ENCODE measurements at places on chromosomes 4 and X.

DNA sequence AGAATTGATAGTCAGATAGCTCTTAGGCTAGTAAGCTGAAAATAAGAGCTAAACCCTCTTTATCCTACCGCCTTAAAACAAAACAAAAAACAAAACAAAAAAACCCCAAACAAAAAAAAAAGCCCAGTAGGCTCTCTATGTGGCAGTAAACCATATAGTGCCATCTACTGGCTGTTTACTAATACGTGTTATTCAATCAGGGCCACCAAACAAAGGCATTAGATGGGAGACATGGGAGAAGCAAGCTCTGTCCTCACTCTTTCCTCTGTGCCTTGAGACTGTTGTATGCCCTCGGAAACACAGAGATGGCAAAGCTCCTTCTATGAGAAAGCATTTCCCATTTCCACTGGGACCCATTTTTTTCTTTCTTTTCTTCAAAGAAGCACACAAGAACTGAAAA, 148.8 kb upstream of the MID1 start:
- no peak for DNase-seq

GRCh38 chrX:129227366-129227765, 295.9 kb downstream of the SMARCA1 start:
- DNase-seq: no peak

GRCh38 chr4:177070533-177071058, 239.1 kb upstream of the NEIL3 start:
- no peak for DNase-seq

DNA sequence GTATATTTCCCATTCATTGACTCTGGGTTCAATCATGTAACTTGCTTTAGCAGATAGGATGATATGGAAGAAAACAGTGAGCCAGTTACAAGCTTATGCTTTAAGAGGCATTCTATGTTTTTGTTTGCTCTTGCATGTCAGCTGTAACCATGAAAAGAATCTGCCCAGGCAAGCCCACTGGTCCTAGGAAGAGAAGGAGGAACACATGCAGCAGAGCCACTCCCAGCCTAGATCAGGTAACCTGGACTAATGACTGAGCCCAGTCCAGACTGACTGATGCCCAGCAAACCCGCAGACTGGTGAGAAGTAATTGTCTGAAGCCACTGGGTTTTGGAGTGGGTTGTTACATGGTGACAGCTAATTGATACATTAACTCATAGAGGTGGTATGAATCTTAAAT, 167.9 kb downstream of the COL4A6 start:
- no peak for DNase-seq

DNA sequence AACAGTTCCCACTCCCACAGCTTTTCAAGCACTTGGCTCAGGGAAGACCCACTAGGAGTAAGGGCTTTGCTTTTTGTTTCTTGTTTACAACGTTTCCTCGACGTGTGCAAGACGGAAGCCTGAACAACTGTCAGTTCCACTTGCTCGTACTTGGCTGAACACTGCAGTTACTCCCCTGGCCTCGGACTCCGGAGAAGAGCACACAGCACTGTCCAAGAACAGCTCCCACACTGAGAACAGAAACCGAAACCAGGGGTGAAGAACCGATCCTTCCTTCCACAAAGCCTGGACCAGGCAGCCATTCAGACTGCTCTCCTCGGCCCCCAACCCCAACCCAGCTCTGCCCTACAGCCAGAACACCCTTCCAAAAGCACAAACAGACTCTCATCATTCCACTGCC, 25.5 kb downstream of the IRF2 start:
- no peak for DNase-seq

- DNase-seq: no peak
Observed at GRCh38 chr4:114980932-114981708, 132.3 kb downstream of the NDST4 start.

DNA sequence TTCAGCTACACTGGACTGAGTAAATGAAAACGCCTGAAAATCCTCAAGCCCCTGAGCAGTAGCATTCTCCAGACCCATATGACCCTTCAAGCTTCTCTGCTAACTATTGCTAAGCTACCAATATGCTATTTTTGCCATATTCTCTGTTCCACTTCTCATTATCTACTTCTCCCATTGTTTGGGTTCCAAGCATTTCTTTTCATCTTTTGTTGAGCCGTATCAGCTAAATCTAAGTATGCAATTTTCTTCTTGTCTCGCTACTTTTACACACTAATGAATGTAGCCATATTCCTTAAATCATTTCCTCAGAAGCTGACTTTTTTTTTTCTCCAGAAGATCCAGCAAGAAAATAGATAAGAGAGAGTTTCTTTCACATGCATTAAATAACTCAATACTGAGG, 128.4 kb downstream of the AGTR2 start:
- no peak for DNase-seq

GRCh38 chr4:68907788-68908700, 43.6 kb downstream of the UGT2A3 start:
- DNase-seq: no peak

GRCh38 chr4:68299492-68300457, 50.1 kb downstream of the YTHDC1 start:
- DNase-seq: no peak

- no peak for DNase-seq
Observed at GRCh38 chrX:16462912-16463311, 187.0 kb upstream of the S100G start.

GRCh38 chrX:136608295-136608933, 39.5 kb upstream of the CD40LG start:
- peak; percentile 21 for DNase-seq

- DNase-seq: no peak
Observed at GRCh38 chrX:32514986-32515385, 696.4 kb downstream of the DMD start.

GRCh38 chrX:11426712-11427452, 133.7 kb downstream of the AMELX start:
- no peak for DNase-seq

DNA sequence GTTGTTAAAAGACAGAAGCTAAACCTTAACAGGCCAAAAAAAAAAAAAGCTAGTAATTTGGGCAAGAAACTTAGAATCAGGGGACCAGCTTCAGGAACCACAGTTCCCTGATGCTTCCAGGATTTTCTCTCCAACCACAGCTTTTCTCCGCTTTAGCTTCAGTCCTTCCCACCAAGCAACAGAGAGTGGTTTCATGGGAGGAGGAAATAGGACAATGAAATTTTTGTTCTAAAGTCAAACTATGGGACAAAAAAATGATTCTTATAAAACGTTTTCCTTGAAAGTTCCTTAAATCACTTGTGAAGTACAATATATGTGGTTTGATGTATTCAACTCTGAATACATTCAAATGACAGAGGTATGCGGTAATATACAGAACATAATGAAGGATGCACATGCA, 71.0 kb upstream of the DHX15 start:
- no peak for DNase-seq

Data from stimulated activated CD4-positive, alpha-beta T cell treated with anti-CD3 and anti-CD28 coated beads, Interleukin-12 subunit alpha, Interleukin-12 subunit beta, amount 100 ng/mL, for 24 hours (primary cell).